Vagina (tissue), 2 donors: ENCODE measurements at places on chromosomes 13 and 19. TPM values are rescaled to one million over a fixed set of nuclear protein-coding genes. Genes with fewer than 3 reads are reported as not detected.

DNA sequence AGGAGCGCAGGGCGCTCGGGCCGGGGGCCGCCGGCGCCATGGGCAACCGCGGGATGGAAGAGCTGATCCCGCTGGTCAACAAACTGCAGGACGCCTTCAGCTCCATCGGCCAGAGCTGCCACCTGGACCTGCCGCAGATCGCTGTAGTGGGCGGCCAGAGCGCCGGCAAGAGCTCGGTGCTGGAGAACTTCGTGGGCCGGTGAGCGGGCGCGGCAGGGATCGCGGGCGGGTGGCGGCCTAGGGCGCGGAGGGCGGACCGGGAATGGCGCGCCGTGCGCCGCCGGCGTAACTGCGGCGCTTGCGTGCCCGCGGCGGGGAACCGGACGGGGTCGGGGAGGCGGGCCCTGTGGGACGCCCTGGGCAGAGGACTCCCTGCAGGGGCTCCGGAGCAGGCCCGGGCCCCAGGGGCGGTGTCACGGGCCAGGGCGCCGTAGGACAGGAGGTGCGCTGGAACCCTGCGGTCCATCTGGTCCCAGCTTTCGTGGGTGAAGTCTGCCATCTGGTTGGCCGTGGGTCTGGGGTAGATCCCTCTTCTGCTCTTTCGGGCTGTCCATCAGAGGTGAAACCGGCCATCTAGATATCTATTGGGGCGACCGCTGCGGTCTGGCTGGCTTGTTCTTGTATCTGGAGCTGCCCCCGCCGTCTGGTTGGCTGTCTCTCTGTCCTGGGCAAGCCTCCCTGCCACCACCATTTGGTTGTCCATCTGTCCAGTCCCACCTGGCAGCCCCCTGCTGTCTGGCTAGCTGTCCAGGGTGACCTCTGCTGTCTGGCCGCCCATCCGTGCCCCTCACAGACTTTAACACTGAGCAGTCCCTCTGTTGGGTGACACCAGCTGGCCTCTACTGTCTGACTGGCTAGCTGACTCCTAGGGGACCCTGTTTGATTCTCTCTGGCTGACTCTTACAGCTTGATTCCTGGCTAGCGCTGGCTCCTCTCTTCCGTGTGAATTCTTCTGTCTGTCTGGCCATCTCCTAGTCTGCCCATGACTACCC is 622 bp downstream of the DNM2 start:
- no peaks in the 10 kb centered on the region for H3K36me3 ChIP-seq
- H3K27me3 ChIP-seq, result no peaks in the 10 kb centered on the region
- peak overlapping the region; percentile 76 for H3K4me3 ChIP-seq

DNA sequence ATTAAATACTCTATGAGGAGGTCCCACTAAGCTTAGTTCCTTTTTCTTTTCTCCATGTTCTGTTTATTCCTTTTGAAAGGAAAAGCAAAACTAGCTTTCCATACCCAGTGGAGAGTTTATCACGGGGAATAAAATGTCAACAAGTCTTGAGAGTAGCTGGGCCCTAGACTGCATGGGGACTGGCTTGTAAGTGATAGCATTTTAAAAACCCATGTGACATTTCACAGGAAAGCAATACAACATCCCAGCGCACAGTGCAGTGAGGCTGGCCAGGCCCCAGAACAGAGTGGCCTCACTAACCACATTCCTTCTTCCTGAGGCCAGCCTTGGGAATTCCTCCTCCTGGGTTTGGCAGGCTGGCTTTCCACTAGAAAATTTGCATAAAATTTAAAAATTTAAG is 149.8 kb downstream of the DLEU7 start:
- no peak overlapping the region for H3K4me3 ChIP-seq
- H3K27ac ChIP-seq, result no peak overlapping the region
- peaks cover 12% of the 10 kb centered on the region for H3K4me1 ChIP-seq
- no peaks in the 10 kb centered on the region for H3K36me3 ChIP-seq
- no peak for DNase-seq
- H3K27me3 ChIP-seq, result no peaks in the 10 kb centered on the region

GRCh38 chr19:4442819-4443146 is 14.8 kb downstream of the UBXN6 start:
- DNase-seq, result no peak
- no peaks in the 10 kb centered on the region for H3K27me3 ChIP-seq
- H3K27ac ChIP-seq, result no peak overlapping the region
- no peaks in the 10 kb centered on the region for H3K4me1 ChIP-seq

DNA sequence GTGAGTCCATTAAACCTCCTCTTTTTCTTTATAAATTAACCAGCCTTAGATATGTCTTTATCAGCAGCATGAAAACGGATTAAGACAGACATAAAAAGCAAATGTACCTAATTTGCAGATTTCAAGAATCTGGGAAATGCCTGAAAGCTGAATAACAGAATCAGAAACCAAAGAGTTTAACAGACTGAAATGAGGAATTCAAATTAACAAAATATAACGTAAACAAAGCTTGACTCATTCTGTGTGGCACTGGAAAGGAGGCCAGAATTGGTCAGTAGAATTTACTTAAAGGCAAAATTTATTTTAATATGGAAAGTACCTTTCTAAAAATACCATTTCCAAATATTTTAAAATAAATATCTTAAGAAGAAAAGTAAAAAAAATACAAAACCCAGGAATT is 540.6 kb upstream of the HTR2A start:
- no peak for DNase-seq
- no peaks in the 10 kb centered on the region for H3K4me1 ChIP-seq
- H3K27me3 ChIP-seq, result no peaks in the 10 kb centered on the region

DNA sequence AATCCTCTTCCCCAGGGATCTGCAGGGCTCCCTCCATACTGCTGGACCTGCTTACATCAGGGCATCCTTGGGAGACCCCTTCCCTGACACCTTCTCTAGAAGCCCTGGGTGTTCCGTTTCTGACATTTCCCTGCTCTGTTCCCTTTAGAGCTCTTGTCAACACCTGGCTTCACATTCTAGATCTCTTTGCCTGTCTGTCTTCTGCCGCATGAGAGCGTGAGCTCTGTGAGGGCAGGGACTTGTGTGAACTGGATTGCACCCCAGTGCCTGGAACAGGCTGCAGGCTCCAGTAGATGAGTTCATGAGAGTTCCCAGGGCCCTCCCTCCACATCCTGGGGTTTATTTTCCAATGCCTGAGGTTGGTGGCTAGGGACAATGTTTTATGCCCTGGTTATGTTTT is 651 bp downstream of the CEACAM7 start:
- H3K27ac ChIP-seq, result no peak overlapping the region
- no peak overlapping the region for H3K4me3 ChIP-seq
- no peaks in the 10 kb centered on the region for H3K27me3 ChIP-seq
- H3K36me3 ChIP-seq, result no peaks in the 10 kb centered on the region
- DNase-seq, result no peak

DNA sequence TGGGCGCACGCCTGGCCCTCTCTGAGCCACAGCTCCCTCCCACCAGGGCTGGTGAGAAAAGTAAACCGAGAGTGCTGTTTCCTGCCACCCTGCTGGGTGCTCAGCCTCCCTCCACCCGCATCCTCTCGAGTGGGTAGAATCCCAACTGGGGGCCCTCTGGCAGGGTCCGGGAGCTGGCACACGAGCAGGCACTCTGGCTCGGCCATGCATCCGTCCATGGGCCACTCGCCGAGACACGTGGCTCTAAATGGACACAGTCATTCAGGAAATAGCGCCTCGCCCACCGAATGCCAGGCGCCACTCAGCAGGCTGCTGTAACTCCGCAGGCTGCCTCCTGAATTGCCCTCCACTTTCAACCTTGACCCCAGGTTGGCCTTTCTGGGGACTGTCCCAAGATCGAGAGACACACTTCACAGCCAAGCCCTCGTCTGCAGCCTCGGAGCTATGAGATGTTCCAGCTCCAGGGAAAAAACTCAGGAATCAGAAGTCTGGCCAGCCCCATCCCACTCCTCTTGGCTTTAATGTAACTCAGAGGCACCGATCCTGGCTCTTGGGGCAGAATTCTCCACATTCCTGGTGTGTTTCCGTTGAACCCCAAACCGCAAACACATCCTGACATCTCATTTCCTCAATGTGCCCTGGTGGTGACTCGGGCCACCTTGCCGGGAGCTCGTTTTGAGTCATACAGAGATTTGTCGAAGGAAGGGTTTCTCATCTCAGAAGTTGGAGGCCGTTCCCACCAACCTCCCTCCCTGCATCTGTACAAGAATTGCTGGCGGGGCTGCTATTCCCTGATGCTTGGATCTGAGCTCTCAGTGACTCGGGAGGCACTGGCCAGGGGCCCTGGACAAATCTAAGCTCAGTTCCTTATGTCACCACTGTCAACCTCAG is 14.1 kb downstream of the KLF2 start:
- H3K4me1 ChIP-seq, result peaks cover 25% of the 10 kb centered on the region
- no peaks in the 10 kb centered on the region for H3K36me3 ChIP-seq
- no peak overlapping the region for H3K4me3 ChIP-seq
- H3K27ac ChIP-seq, result no peak overlapping the region
- no peaks in the 10 kb centered on the region for H3K27me3 ChIP-seq

GRCh38 chr19:29378126-29378525 is 147.7 kb upstream of the VSTM2B start:
- H3K4me3 ChIP-seq, result no peak overlapping the region
- no peak for DNase-seq
- no peak overlapping the region for H3K27ac ChIP-seq
- H3K4me1 ChIP-seq, result no peaks in the 10 kb centered on the region
- no peaks in the 10 kb centered on the region for H3K27me3 ChIP-seq

GRCh38 chr13:25372284-25373081 is 709 bp downstream of the ATP8A2 start:
- no peaks in the 10 kb centered on the region for H3K27me3 ChIP-seq
- no peak for DNase-seq
- H3K4me3 ChIP-seq, result peak overlapping the region; percentile 20
- no peak overlapping the region for H3K27ac ChIP-seq
- peaks cover 6% of the 10 kb centered on the region for H3K4me1 ChIP-seq

GRCh38 chr19:3276341-3276799 is 51.9 kb downstream of the CELF5 start:
- H3K4me3 ChIP-seq, result no peak overlapping the region
- H3K36me3 ChIP-seq, result no peaks in the 10 kb centered on the region
- DNase-seq, result no peak
- no peaks in the 10 kb centered on the region for H3K27me3 ChIP-seq

DNA sequence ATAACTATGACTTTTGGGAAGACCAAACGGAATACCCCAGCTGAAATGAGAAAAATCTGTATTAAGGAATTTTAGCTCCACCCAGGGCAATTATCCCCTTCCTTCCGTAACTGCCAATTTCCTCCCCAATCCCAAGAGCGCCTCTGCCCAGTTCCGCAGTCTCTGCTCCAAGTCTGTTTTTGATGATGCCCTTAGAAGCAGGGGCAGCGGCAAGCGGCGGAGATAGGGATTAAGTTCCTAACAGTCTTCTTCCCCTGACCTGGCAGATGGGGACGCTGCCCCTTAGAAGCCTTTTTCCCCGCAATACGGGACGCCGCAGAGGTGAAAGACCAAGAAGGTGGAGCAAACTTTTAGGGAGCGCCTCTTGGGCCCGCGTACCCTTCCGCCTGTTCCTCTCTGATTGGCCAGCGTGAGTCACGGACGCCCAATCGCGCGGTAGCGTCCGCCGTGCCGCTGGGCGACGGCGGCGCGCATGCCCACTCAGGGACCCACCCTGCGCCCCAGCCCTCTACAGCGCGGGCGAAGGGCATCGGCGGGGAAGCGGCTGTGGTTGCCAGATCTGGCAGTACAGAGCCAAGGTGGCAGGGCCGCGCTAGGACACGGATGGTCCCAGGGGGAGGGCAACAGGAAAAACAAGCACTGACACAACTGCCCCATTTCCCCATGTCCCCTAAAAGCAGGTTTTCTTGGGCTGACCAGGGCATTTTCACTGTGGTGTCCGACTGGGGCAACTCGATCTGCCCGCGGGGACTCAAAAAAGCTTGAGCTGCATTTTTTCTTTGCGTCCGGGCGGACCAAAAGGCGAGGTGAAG is 843 bp upstream of the TDRD3 start:
- H3K4me1 ChIP-seq, result peaks cover 18% of the 10 kb centered on the region
- H3K36me3 ChIP-seq, result no peaks in the 10 kb centered on the region
- peak overlapping the region; percentile 97 for H3K27ac ChIP-seq
- peak overlapping the region; percentile 85 for H3K4me3 ChIP-seq

GRCh38 chr19:10133596-10133995 is 13.9 kb upstream of the EIF3G start:
- H3K4me3 ChIP-seq, result no peak overlapping the region
- H3K36me3 ChIP-seq, result no peaks in the 10 kb centered on the region
- DNase-seq, result no peak
- no peak overlapping the region for H3K27ac ChIP-seq
- H3K27me3 ChIP-seq, result no peaks in the 10 kb centered on the region

DNA sequence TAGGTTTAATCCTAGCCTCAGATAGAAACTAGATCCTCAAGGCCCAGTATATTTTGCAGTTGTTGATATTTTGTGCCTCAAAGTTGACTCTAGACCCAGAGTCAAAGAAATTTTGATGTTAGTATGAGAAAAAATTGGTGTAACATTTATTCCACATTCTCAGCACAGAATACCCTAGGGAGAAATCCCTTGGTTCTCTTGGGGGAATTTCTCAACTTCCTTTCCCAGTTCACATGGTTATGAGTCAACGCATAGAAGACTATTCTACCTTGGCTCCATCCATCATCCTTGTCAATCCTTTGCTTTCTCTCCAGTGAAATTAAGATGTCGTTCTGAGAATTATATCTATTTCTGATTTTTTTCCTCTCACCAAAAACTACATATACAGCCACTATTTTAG is 145.3 kb downstream of the POSTN start:
- H3K27ac ChIP-seq, result no peak overlapping the region
- DNase-seq, result no peak
- no peak overlapping the region for H3K4me3 ChIP-seq
- H3K36me3 ChIP-seq, result no peaks in the 10 kb centered on the region

DNA sequence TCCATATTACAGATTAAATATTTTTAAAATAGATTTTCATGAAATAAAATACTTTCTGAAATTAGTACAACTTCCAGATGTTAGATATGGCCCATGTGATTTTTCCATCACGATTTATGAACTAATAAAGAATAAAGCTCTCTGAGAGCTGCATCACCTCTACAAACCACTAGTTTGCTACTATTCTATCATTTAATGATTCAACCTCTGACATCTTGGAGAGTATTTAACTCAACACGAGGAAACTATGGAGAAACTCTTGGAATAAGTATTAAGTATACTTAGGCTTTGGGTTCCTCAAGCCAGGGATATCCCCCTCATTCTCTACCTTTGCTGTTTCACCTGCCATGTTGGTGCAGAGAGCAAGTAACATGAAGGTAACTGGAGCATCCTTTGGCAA is 55.7 kb downstream of the DACH1 start:
- no peaks in the 10 kb centered on the region for H3K36me3 ChIP-seq
- no peak overlapping the region for H3K27ac ChIP-seq
- DNase-seq, result no peak
- no peaks in the 10 kb centered on the region for H3K27me3 ChIP-seq

GRCh38 chr19:19594381-19594780 is 24.1 kb downstream of the PBX4 start:
- H3K4me3 ChIP-seq, result no peak overlapping the region
- peaks cover 23% of the 10 kb centered on the region for H3K4me1 ChIP-seq

The CEACAM7 gene
- 3.4 TPM for total RNA-seq

The EDDM13 gene
- 7.6 TPM for total RNA-seq

The ZNF430 gene
- total RNA-seq, result 20.4 TPM

The SLAIN1 gene
- total RNA-seq, result 2.2 TPM

The NOSIP gene
- total RNA-seq, result 72.2 TPM

The TEX26 gene
- not detected for total RNA-seq
